ENCODE measurements at places on chromosomes 1 and 21.

- DNase-seq: no peak
Measured at GRCh38 chr1:225366018-225366417, 61.8 kb downstream of the LBR start.

GRCh38 chr1:66523562-66523961, 10.4 kb upstream of the SGIP1 start:
- DNase-seq: no peak

GRCh38 chr1:38585971-38586370, 273.6 kb downstream of the RRAGC start:
- no peak for DNase-seq

DNA sequence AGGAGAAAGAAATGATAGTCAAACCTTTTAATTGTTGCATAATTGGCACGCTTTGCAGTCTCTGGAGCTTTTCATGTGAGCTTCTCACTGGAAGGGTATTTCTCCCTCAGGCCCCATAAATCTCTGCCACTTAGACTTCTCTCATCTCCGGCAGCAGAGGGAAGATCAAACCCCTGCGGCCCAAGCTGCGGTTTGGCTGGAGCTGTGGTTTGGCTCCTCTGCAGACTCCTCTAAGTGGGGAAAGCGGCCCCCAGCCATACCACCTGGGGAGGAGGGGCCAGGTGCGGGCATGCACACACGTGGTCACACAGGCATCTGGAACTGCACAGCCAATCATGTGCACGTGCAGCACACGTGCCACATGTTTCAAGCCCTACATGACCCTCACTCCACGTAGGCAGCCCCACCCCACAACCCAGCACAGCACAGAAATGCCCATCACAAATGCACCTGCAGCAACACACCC, 58.3 kb downstream of the UBE2T start:
- no peak for DNase-seq

GRCh38 chr1:214107322-214108096, 119.7 kb downstream of the PROX1 start:
- no peak for DNase-seq

- no peak for DNase-seq
Measured at GRCh38 chr1:109959974-109960744, 24.4 kb upstream of the AHCYL1 start.

- no peak for DNase-seq
Measured at GRCh38 chr1:35499652-35500176, 57.5 kb downstream of the KIAA0319L start.

DNA sequence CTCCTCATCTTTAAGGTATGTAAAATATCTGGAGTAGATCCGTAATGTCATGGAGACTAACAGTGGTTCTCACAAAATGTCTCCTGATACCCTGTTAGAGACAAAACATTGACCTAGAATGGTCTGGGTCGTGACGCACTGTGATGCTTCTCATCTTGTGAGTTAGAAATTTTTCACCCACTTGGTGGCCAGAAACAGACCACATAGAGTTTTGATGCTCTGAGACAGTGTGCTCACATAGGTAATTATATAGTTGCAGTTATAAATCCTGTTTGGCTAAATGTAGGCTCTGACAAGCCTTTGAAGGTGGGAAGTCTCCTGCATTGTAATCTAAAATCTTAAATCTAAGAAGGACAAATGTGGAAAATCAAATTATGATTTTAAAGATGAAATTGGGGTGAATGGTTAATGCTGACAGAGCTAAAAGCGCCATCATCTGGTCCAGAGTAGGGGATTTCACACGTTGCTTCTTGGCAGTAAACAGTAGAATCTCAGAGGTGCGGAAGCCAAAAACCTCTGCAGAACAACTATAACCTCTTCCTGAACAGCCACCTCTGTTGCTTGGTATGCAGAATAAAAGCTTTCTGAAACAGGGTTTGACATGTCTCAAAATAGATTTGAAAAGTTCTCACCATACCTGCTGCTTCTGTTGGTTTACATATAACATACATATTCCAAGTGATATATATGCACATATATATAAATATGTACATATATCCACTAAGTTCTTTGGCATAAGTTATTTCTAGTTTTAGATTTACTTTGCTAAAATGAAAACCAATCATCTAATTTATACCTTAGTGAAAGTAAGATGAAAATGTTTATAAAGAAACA, 17.1 kb downstream of the RPAP2 start:
- peak; percentile 9 for DNase-seq

- no peak for DNase-seq
Measured at GRCh38 chr1:200380589-200381021, 29.2 kb downstream of the ZNF281 start.

GRCh38 chr1:45526135-45526644, 4.5 kb upstream of the PRDX1 start:
- no peak for DNase-seq

- DNase-seq: no peak
Measured at GRCh38 chr1:87224201-87224600, 104.5 kb upstream of the LMO4 start.

DNA sequence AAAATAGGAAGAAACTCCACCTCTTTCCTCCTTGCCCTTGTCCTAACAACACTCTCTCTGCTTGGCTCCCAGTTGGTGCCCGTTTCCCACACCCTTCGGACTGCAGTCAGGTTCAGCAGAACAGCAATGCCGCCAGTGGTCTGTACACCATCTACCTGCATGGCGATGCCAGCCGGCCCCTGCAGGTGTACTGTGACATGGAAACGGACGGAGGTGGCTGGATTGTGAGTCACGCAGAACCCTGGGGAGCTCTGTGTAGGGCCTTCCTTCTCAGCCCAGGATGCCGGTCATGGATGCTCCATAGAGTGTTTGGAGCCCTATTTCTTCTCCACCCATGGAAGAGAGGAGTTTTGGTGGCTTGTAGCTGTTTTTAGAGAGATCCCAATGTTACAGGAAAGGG, 60.9 kb downstream of the TNN start:
- no peak for DNase-seq

DNA sequence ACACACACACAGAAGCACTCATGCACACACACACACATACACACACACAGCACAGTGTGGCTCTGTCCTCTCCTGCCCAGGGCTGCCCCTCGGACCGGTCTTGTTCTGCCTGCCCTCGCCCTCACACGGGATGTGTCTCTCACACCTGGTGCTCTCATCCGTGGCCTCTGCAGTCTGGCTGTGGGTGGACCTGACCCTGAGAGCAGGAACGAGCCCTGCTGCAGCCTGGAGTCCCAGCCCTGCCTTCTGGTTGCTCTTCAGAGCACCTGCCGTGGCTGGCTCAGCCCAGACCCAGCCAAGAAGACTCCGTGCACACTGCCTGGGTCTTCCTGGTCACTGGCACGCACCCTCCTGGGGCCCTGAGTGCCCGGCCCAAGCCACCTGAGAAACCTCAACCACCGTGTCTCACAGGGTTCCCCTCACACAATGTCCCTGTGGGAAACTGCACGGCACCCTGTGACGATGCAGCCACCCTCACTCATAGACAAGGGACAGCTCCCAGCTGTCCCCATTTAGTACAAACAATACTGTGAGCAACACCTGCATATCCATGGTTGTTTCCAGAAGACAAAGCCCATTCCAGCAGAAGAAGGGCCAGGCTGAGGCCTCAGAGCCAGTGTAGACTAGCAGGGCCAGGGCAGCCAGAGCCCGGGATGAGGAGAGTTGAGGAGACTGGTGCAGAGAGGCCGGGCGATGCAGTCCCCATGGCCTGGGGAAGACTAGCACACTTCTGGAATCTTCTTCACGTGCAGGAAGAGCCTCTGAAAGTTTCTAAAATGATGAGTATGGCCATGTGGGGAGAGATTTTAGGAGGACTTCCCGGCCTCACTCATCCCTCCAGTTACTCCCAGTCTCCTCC, 234.0 kb downstream of the NPHP4 start:
- no peak for DNase-seq

DNA sequence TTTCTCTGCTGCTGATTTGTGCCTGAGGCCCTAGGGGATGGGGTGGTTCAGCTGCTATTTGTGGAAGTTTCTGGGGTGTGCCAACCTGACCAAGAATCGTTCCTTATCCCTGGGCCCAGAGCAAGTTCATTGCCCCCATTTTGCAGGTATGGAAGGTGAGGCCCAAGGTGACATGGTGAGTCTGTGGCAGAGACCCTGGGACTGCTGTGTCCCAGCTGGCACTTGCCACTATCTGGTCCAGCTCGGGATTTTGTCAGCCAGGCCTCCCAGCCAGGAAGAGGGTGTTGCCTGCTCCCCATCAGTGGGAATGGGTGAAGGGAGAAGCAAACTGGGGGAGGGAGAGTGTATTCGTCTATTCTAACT, 18.9 kb upstream of the LRP8 start:
- DNase-seq: no peak

GRCh38 chr1:17393230-17393629, 21.2 kb downstream of the PADI6 start:
- no peak for DNase-seq

DNA sequence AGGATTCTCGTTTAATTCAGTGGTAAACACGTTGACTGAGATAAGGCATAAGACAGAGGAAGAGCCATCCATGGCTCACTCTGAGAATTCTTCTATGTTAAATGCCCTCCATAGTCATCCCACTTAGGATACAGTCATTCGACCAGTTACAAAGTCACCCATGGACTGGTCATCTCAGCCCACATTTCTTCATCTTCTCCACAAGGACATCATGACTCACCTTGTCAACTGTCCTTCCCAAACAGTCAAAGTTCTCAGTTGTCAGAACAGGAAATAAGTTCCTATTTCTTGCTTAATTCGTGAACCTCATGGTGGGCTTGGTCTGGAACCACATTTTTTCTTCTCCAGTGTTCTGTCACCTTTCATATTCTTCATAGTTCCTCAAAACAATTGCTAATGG, 133.2 kb downstream of the TGFB2 start:
- DNase-seq: no peak

GRCh38 chr1:189429610-189430009, 1048.1 kb downstream of the BRINP3 start:
- no peak for DNase-seq

- no peak for DNase-seq
Measured at GRCh38 chr1:179003512-179004066, 22.1 kb upstream of the FAM20B start.

- DNase-seq: no peak
Measured at GRCh38 chr1:29451368-29451892, 215.1 kb downstream of the PTPRU start.

GRCh38 chr21:16866851-16867250, 646.0 kb upstream of the CXADR start:
- DNase-seq: no peak

- no peak for DNase-seq
Measured at GRCh38 chr1:177596485-177596884, 373.4 kb downstream of the SEC16B start.

- no peak for DNase-seq
Measured at GRCh38 chr1:23548704-23549143, 10.6 kb downstream of the ID3 start.

DNA sequence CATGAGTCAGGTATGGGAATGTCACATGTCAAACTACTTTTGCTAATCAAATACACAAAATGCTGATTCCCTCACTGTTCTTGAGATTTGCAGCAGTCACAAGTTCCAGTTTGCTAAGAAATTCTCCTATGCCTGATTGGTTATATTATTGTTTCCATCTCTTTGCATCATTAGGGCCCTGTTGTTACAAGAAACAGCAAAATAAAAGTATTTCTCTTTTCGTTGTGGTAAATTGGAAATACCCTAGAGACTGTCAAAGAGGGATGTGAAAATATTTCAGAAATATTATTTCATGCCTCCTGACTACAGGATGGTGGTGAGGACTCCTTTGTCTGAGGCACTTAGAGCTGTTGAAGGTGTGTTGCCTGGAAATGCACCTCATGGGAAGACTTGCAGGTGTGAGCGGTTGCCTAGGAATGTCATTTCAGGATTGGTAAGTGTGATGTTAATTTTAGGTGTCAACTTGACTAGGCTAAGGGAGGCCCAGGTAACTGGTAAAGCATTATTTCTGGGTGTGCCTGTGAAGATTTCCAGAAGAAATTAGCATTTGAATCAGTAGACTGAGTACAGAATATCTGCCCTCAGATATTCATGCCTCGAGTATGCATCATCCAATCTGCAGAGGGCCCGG, 117.4 kb downstream of the ROR1 start:
- no peak for DNase-seq

DNA sequence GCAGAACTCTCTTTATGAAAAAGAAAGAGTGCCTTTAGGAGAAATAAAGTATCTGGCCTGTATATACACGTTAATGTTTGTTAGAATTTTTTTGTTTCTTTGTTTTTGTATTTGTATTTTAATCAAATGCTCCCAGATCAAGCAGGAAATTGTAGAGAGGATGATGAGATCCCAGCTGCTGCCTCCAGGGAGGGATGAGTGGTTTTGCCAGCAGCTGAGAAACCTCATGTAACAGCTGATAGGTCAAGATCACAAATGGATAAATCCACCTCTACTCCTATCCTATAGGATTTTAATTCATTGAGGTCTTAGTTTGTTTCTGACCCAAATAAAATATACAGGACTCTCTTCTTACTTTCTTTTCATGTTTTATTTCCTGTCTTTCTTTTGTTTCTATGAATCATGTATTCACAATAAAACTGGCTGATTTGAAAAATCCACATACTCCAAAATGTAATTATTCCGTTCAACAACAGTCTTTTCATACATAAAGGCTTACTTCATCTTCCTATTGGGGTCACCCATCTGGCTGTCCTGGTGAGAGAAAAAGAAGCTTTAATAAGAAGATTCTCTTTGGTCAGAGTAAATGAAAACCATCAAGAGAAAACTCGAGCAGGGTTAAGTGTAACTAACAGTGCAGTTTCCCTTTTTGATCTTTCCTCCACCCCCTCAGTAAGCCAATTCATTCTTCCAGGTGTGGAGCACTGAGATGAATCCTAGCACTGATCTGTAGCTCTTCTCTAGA, 129.3 kb upstream of the PLPPR5 start:
- no peak for DNase-seq

DNA sequence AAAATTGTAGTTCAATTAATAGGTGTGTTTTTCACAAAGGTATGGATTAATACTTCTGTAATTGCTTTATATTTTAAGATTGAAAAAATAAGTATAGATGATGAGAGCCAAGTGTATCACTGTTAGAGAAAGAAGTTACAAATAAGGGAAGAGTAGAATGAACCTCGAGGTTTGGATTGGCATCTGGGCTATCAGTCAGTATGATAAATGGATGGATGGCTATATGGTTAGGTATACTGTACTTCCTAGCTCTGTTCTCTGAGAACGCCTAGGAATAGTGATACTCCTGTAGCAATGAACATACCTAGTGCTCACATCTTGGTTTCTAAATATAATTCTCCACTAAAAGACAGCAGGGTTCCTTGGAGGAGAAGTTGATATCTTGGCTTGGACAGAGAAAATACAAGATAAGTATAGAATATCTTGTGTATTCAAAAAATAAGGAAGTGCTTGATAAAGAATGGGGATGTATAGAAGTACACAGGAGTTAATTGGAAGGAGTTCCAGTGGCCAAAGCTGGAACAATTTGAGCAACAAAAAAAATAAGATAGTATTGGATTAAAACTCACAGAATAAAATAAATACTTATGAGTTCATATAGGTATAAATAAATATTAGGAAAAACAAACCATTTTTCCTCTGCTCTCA, 12.4 kb downstream of the IPO9 start:
- DNase-seq: no peak

- DNase-seq: no peak
Measured at GRCh38 chr1:215793180-215793579, 226.1 kb downstream of the KCTD3 start.

- DNase-seq: no peak
Measured at GRCh38 chr1:208559597-208560329, 315.6 kb upstream of the PLXNA2 start.
